ENCODE measurements at places on chromosomes 7 and 10.

DNA sequence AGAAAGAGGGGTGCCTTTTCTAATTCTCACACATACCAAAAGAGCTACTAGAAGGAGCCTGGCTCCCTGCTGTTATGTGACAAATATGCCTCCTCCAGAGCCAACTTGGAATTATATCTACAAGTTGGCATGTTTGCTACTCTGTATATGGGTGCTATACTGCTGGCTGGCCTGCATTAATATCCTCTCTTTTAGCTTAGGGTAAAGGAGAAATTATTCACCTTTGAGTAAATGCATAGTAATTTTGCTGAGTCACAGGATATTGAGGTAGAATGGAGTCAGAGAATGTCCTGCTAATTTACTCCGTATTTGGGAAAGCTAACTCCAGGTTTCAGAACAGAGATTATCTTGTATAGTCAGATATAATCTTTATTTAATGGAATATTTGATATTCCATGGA lies 24.2 kb upstream of the LIPN start:
- no peak for DNase-seq

GRCh38 chr7:120877701-120878100 lies 19.8 kb upstream of the TSPAN12 start:
- no peak for DNase-seq

DNA sequence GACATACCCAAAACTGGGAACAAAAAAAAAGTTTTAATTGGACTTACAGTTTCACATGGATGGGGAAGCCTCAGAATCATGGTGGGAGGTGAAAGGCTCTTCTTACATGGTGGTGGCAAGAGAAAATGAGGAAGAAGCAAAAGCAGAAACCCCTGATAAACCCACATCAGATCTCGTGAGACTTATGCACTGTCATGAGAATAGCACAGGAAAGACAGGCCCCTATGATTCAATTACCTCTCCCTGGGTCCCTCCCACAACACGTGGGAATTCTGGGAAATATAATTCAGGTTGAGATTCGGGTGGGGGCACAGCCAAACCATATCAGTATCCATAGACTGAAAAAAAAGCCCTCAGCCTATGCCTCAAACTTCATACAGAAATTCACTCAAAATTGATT lies 647.2 kb downstream of the GRID1 start:
- no peak for DNase-seq

DNA sequence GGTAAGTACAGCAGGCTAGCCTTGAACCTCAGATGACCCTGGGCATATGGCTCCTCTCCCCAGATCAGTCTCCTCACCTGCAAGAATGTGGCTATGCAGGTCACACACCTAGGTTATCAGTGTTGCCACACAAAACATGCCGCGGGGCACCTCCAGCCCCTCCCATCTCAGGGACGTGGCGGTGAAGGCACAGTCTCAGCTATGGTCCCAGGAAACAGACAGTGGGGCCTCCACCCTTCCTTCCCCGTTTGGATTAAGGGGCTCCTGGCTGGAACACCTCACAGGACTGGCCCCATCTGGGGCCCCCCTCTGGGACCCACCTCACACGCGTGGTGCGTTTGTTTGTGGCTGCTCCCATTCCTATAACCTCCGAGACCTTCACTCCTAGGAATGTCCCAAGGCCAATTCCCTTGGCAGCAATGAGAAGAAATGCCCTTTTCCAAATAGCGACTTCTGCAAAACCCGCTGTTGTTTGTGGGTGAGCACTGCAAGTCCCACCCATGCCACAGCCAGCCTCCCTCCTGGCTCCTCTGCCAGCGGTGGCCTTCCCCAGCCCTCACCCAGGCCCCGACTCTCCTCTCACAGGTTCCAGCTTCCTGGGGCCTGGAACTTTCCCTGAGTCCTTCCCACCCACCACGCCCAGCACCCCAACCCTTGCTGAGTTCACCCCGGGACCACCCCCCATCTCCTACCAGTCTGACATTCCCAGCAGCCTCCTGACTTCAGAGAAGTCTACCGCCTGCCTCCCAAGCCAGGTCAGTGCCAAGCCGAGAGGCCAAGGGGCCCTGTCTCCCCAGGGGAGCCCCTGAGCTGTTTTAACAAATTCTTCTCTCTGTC lies 17.1 kb downstream of the ZMIZ2 start:
- DNase-seq: no peak

DNA sequence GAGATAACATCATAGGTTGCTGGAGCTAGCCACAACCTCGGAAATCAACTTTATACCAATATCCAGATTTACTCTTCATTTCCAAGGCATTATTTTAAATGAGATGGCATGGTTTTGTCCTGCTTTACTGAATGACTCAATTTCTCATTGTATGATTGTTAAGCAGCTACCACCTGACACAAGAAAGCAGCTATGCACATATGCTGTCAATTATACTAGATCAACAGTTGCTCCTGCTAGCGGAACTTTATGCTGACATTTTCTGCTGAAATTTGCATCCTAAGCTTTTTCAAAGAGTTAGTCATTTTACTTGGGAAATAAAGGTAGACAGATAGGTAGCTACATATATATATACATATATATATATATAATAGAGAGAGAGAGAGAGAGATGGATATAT lies 8.9 kb upstream of the CH25H start:
- DNase-seq: no peak

- DNase-seq: peak; percentile 34
Measured at GRCh38 chr10:119028900-119029612, 458 bp upstream of the NANOS1 start.

DNA sequence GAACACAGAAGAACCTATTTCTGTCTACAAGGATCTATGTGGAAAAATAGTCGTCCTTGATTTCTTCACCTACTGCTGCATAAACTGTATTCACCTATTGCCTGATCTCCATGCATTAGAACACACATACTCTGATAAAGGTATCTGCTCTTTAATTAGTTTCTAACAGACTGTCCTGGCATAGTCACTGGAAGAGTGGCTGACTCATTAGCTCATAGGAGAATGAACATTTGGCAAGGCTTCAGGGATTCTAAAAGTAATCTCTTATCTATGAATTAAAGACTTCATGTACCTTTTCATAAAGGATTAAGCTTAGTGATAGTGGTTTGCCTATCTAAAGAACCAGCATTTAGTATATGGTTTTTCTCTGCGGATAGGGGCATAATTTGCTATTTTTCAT lies 4.1 kb downstream of the NHLRC2 start:
- no peak for DNase-seq

DNA sequence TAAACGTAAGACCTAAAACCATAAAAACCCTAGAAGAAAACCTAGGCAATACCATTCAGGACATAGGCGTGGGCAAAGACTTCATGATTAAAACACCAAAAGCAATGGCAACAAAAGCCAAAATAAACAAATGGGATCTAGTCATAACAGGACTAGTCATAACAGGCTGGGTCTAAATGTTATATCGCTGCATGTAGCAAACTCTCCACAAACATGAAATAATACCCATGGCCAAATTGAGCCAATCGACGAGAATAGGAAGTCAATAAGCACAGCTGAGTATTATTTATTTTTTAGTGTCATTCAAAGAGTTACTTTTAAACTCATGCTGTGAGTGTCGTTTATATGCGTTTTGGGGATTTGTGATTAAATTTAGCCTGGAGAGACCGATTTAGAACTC lies 225.1 kb downstream of the TFEC start:
- DNase-seq: no peak

- DNase-seq: no peak
Measured at GRCh38 chr7:25579778-25580075, 351.4 kb upstream of the NPVF start.
